ENCODE measurements at places on chromosomes 4 and X.

- no peak for DNase-seq
Measured at GRCh38 chr4:78667325-78667724, 108.8 kb upstream of the BMP2K start.

DNA sequence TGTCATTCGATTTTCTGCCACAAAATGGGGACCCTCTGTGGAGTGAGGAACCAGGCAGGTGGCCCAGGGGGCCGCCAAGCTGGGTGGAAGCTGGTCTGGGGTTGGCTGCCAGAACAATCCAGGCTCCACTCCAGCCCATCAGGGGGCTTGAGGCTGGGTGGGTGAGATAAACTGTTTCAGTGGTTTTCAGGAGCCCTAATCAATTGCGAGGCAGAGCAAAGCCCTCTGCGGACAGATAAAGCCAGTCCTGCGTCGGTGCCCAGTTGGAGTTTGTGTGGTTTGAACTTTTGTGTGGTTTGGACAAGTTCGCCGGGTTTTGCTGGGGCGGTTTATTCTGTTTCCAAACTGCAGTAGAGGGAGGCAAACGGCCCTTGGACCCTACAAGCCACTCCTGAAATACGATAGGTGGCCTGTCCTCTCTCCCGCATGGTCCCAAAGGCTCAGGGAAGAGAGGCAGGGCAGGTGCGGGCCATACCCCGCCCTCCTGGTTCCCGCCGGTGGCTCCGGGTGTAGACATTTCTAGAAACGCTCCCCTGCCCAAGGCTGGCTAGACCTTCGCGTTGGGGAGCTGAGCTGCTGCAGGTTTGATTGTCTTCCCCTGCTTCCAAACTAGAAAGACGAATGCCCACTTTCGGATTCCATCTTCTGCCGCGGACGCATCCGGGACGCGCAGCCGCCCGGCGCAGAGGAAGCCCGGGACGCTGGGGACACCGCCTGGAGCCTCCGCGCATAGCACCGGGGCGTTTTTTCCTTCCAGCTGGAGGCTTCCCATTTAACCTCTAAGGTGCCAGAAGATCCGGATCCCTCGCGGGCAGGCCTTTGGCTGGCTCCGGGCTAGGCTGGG, 169.0 kb upstream of the BCOR start:
- DNase-seq: peak; percentile 75

DNA sequence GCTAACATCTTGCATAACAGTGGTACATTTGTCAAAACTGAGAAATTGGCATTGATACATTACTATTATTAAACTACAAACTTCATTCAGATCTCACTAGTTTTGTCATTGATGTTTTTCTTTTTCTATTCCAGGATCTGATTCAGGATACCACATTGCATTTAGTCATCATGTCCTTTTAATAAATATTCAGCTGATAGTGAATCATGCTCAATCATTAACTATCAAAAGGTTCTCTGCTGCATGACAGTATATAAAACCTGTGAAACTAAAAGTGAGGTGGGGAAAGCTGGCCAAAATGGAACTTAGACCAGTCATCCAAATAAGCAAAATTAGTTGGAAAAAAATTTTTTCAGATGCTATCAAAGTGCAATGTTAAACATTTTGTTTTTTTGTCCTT, 28.1 kb upstream of the HS6ST2 start:
- no peak for DNase-seq

GRCh38 chrX:143642426-143642825, 6.5 kb upstream of the SLITRK4 start:
- no peak for DNase-seq

- DNase-seq: no peak
Measured at GRCh38 chr4:181503687-181504390, 739.4 kb upstream of the TENM3 start.

GRCh38 chr4:123406872-123407271, 10.3 kb downstream of the SPRY1 start:
- DNase-seq: no peak

DNA sequence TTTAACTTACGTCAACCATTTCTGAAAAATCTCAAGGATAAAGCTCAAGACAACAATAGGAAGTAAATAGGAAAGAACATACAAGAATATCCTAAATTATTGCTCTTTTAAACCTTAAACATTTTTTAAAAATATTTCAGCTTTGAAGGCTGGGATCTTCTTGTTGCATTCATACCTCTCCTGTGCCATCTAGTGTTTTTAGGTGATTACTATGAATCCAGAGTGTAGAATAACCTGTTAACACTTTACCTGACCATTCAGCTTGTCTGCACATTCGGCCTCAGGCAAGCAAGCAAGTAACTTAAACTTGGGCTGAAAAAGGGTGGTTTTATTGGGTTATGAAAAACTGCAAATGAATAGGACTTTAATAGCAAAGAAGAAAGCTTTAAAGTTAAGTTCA, 507.8 kb upstream of the INTU start:
- no peak for DNase-seq

DNA sequence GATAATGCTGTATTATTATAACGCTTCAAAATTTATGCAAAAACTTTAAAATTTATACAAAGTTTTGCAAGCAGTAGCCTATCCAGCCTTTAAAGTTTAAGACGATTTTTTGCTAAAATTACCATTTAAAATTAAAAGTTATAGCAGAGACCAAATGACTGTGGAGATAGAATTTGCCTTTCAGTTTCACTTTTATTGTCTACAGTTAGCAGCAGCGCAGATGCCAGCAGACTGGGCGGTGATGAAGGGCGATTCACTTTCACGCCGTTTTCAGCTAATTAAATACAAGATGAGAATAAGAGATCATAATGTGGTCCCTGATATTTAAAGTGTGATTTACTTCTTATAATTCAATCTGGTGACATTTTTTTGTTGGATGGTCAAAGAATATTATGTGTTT, 1381.5 kb upstream of the ADGRL3 start:
- peak; percentile 2 for DNase-seq

GRCh38 chr4:101753721-101754120, 36.8 kb upstream of the BANK1 start:
- no peak for DNase-seq

GRCh38 chr4:114038762-114039387, 59.4 kb upstream of the ARSJ start:
- no peak for DNase-seq

DNA sequence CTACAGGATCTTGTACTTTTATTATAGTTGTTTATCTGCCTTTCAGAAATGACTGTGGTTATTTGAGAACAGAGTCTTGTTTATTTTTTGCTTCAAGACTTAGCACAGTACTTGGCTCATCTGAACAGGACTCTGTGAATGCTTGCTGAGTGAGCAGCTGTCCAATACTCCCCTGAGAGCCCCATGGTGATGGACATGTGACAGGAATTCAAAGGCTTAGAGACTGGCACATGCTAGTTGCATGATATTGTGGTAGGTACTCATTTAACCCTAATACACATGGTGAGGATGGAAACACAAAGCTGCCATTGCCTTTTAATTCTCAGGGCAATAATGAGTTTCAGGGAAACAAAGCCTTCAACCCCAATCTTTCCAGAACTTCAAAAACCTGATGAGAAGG, 97.3 kb downstream of the GEMIN8 start:
- no peak for DNase-seq

DNA sequence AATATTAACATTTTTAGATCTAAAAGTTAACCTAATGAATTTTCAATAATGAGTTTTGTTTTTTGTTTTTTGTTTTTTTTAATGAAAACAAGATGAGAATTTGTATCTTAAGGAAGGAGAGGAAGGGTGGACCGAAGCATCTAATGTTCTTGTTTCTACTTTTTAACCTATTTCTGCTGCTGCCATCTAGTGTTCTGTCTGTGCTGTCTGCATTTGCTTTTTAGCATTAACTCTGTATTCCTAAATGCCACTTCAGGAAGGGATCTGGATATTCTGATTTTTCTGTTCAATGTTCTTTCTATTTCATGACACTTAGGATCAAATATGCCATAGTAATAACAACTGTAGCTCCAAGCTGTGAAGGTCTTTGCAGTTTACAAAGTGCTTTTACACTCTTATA, 161.7 kb downstream of the BRWD3 start:
- DNase-seq: no peak

GRCh38 chr4:57465321-57466056, 355.3 kb upstream of the IGFBP7 start:
- no peak for DNase-seq

DNA sequence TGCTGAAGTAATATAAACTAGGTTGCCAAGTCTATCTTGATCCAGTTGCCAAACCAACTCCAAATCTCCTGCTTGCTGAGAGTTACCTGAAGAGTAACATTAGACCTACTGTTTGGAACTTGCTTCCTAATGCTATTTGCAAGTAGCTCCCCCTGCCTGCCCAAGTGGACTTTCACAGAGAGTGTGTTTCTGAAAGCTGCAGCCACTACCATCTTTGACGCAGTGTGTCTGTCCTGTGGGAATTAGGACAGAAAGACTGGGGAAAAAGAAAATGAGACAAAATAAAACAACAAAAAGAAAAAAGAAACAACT, 195.0 kb upstream of the HS3ST1 start:
- DNase-seq: no peak

- DNase-seq: no peak
Measured at GRCh38 chr4:87974856-87975462, 555 bp upstream of the SPP1 start.

DNA sequence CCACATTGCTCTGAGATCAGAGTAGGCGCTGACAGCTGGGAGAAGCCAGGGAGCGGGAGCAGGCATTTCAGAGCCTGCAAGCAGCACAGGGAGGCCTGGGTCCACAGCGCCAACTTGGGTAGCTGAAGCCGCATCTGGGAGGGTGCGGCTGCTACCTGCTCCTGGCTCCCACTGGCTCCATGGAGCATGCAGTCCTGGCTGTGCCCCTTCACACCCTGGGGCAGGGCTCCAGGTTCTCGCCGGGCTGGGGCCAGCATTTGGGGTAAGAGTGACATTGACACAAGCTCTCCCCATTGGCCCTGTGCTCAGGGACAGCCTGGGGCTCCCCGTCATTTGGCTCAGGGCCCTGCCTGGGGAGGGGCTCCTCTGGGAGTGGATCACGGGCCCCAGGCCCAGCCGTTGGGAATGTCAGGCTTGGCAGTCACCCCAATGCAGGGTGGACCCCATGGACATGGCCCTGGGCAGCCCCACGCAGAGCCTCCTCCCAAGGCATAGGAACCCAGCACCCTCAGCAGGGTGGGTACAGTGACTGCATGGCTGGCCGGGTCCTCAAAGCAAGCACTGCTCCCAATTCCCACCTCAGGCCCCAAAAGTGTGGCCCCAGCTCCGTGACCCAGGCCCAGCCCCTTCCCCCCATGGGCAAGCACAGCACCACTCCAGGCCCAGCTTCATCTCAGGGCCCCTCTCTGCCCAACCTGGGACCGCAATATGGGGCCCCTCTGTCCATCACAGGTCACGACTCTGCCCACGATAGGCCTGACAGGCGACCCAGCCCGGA, 82.4 kb downstream of the PRDM5 start:
- no peak for DNase-seq

DNA sequence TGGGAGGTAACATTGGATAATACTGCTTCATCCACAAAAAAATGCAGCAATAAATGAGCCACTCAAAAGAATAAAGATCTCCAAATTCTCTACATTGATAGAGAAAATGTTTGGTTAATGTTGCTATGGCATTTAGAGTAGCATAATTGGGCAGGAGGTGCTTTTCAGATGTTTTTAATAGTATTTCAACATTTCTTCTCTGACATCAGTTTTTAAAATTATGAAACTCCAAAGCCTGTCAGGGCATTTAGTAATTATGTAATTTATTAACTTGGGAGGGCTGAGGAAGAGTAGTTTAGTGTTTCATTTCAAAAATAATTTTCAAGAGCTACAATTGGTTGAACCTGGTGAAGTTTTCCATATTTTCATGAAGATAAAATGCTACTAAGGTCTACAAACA, 211.3 kb upstream of the INTU start:
- no peak for DNase-seq

- DNase-seq: no peak
Measured at GRCh38 chr4:98891478-98892337, 37.2 kb downstream of the EIF4E start.

GRCh38 chrX:72367516-72367915, 61.8 kb upstream of the CITED1 start:
- DNase-seq: no peak

- no peak for DNase-seq
Measured at GRCh38 chr4:109846395-109847098, 1.4 kb upstream of the LRIT3 start.

DNA sequence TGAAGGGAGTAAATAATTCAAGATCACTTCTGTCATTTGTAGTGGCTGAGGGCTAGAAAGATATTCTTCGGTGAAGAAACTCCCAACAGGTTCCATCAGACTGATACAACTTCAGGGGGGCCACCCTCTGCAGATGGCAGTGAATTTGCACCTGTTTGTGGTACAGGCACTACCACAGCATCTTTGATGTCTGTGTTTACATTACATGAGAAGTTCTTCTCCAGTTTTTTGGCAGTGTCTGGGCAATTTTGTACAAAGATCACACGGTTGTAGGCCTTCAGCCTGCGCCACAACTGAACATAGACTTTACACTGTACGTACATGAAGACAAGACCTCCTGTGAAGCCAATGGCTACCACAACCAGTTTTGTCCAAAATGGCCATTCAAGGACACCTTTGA, 34.2 kb downstream of the TMA16 start:
- DNase-seq: no peak

DNA sequence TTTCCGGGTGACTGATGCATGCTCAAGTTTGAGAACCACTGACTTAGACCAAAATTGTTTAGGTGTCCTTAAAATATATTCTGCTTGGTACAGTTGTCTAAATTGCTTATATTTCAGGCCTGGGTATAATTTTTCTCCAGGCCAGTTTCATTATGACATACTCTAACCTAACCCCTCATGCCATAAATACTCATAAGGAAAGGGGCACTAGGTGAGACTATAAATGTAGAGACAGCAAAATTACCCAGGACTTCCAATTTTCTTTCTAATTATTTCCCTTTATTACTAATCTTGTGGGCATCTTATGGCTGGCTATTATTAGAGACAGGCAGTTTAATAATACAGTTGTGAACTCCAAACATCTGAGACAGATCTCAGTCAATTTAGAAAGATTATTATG, 150.2 kb downstream of the RRAGB start:
- no peak for DNase-seq

GRCh38 chr4:18869166-18869565, 847.6 kb upstream of the LCORL start:
- no peak for DNase-seq

GRCh38 chr4:89752932-89753598, 83.9 kb downstream of the SNCA start:
- peak; percentile 72 for DNase-seq

DNA sequence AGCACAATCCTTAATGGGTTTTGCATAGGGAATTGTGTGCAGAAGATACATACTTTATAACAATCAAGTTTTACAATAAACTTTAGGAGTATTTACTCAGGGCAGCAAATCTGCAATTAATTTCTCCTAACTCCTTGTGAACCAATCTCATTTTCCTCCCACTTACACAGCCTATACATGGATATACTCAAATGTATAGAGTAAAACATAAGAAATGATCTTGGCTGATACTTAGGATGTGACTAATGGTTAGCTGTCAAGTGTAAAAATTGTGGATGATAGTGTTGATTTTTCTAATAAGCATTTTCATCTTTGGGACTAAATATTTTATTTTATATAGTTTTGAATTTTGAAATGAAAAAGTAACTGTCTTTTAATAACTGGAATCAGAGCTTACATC, 759.6 kb downstream of the GRID2 start:
- DNase-seq: no peak

Measured in AG08395 (cell line).